ENCODE measurements at places on chromosomes 6 and 20. TPM values are rescaled to one million over a fixed set of nuclear protein-coding genes. Genes with fewer than 3 reads are reported as not detected.
A peak's percentile ranks its signal among the peaks of the same experiment; 100 is the strongest.

PHIP gene
- 2.5 TPM for polyA plus RNA-seq

LRRC73 gene
- polyA plus RNA-seq, result not detected

SLC22A1 gene
- not detected for polyA plus RNA-seq

GPLD1 gene
- 0.52 TPM for polyA plus RNA-seq

IL17F gene
- not detected for polyA plus RNA-seq

SOBP gene
- polyA plus RNA-seq, result 2.4 TPM

KCNG1 gene
- 2.4 TPM for polyA plus RNA-seq

TRIM38 gene
- 10.2 TPM for polyA plus RNA-seq

NHLRC1 gene
- 3.0 TPM for polyA plus RNA-seq

RAET1E gene
- polyA plus RNA-seq, result 0.15 TPM

BACH2 gene
- 5.6 TPM for polyA plus RNA-seq

SLC17A2 gene
- polyA plus RNA-seq, result not detected

XKR7 gene
- polyA plus RNA-seq, result not detected

BCLAF1 gene
- polyA plus RNA-seq, result 17.6 TPM

SCGN gene
- polyA plus RNA-seq, result 8.8 TPM

SLC13A3 gene
- not detected for polyA plus RNA-seq

FAM50B gene
- 8.4 TPM for polyA plus RNA-seq

DNA sequence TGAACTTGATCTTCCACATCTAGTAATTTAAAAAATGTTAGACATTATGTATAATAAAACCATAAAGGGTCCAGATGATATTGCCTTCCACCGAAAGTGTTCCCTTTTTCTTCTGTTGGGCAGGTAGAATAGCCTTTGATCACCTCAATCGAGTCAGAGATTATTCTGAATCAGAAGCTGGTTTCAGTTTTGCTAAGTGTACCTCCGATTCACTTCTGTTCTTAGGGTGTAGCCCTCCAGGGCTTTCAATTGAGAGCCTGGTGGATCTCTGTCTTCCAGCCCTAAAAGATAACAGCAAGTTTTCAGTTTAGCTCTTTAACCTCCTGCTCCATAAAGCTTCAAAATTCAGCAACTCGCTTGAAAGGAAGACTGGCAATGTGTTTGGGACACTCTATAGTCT is 21.1 kb upstream of the AIG1 start:
- DNase-seq, result no peak

GRCh38 chr6:90305800-90306448 is 9.3 kb upstream of the BACH2 start:
- no peak for DNase-seq

DNA sequence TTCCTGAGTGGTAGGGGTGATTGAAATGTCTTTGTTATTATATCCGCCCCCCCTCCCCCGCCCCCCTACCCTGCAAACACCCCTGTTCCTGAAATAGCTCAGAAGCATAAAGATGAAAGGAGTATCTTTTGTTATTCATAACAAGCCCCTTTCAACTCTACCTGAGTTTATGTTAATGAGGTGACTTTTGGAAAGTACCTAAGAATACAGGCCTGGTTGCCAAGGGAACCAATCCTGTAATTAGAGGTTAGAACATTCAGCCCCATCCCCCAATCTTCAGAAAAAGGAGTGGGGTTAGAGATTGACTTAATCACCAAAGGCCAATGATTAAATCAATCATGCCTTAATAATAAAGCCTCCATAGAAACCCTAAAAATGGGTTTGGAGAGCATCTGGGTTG is 979.2 kb upstream of the GJE1 start:
- DNase-seq, result no peak

GRCh38 chr6:36662827-36663256 is 15.7 kb upstream of the CDKN1A start:
- DNase-seq, result no peak

DNA sequence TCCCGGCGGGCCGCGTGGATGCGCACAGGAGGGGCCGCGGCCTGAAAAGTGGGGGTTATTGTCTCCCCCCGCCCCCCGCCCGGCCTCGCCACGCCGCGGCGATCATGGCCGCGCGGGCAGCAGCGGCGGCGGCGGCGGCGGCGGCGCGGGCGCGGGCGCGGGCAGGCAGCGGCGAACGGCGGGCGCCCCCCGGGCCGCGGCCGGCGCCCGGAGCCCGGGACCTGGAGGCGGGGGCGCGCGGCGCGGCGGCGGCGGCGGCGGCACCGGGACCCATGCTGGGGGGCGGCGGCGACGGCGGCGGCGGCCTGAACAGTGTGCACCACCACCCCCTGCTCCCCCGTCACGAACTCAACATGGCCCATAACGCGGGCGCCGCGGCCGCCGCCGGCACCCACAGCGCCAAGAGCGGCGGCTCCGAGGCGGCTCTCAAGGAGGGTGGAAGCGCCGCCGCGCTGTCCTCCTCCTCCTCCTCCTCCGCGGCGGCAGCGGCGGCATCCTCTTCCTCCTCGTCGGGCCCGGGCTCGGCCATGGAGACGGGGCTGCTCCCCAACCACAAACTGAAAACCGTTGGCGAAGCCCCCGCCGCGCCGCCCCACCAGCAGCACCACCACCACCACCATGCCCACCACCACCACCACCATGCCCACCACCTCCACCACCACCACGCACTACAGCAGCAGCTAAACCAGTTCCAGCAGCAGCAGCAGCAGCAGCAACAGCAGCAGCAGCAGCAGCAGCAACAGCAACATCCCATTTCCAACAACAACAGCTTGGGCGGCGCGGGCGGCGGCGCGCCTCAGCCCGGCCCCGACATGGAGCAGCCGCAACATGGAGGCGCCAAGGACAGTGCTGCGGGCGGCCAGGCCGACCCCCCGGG is 637 bp downstream of the ARID1B start:
- peak; percentile 71 for DNase-seq

DNA sequence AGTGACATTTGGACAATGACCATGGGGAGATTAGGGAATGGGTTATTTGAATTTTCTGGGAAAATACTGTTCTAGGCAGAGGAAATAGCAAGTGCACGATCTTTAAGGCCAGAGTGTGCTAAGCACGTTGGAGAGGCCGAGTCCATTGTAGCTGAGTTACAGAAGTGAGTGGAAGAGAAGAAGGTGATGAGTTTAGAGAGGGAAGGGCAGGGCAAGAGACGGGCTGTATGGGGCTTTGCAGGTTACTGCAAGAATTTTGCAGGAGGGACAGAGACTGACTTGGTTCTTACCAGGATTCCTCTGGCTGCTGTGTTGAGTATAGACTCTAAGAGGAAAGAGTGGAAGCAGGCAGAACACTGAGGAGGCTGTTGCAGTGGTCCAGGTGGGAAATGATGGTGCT is 1.1 kb upstream of the NCOA3 start:
- DNase-seq, result no peak

DNA sequence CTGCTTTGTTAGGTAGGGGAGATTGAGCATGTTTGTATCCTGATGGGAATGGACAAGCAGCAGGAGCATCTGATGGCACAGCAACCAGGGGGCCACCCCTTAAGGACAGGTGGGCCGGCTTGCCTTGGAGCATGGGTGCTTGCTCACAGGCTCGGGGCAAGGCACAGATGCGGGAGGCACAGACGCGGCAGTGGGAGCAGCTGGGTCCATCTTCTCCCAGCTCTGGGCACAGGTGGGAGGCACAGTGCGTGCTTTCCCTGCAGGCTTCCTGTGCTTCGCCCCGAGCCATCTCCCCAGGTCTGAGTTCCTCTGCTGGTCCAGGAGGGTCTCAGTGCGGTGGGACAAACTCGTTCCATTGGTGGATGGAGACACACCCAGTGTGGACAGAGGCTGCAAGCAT is 73.6 kb upstream of the BHLHE23 start:
- peak; percentile 51 for DNase-seq

GRCh38 chr6:54112151-54112650 is 958 bp downstream of the MLIP start:
- DNase-seq, result no peak

- DNase-seq, result no peak
These were observed 6.6 kb upstream of the SOX18 start for GRCh38 chr20:64055893-64056638.

DNA sequence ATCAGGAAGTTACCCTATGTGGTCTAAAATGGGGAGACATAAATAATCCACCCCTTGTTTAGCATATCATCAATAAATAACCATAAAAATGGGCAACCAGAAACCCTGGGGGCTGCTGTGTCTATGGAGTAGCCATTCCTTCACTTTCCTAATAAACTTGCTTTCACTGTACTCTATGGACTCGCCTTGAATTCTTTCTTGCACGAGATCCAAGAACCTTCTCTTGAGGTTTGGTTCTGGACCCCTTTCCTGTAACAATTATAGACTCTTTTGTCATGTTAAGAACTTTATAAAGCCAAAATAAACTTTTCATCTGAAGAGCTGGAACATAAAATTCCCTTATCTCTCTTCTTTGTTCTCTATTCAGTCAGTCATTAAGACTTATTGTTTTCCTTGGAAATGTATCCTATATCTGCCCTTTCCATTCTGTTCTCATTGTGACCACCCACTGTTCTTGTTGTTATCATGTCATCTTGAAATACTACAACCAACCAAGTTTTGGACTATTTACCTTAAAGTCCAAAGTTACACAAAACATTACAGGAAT is 29.3 kb upstream of the ZBTB24 start:
- no peak for DNase-seq

- DNase-seq, result no peak
These were observed 329.8 kb upstream of the FLRT3 start for GRCh38 chr20:14667226-14667625.

GRCh38 chr6:16750566-16750965 is 10.7 kb downstream of the ATXN1 start:
- DNase-seq, result no peak

DNA sequence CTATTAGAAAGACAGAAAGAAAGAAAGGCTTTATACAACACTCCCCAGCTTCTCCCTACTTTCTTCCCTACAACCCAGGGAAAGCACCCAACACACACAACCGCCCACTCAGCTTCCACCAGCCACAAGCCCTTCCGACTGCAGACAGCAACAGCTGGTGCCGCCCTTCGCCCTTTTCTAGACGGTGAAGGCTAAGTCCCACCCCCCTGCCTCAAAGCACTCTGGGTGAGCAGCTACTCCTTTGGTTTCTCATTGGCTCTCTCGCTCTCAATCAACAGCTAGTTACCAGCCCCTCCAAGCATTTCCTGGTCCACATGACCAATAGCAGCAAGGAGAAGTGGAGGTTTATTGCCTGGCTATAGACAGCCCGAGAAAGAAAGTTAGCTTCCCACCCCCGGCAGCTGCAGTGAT is 230.1 kb upstream of the MOCS1 start:
- no peak for DNase-seq

- DNase-seq, result no peak
These were observed 71.8 kb downstream of the ASCC3 start for GRCh38 chr6:100809346-100809745.

GRCh38 chr6:35510916-35511561 is 1.7 kb downstream of the TULP1 start:
- no peak for DNase-seq

GRCh38 chr6:152821525-152821924 is 70.9 kb downstream of the VIP start:
- DNase-seq, result no peak

DNA sequence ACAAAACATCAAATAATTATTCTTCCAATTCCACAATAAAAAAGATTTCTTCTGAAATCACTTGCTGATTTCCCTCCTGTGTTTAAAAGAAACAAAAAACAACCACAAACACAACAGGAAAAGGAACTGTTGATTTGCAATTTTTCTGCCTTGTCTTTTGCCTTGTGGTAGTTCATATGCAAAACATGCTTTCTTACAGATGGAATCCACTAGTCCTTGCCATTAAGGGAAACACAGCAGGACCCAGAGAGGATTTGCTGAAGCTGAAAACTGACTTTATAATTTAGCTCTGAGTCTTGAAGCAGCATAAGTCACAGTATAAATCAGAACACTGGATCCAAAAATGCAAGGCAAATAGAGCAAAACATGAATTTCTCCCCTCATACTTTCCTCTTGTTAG is 328.8 kb downstream of the PHF3 start:
- no peak for DNase-seq

- DNase-seq, result peak; percentile 63
These were observed 119.7 kb downstream of the RTN4IP1 start for GRCh38 chr6:106509420-106510089.

GRCh38 chr20:49248301-49248700 is 29.1 kb downstream of the DDX27 start:
- DNase-seq, result no peak

- no peak for DNase-seq
These were observed 11.0 kb downstream of the CST8 start for GRCh38 chr20:23501926-23502325.

GRCh38 chr6:134979142-134979541 is 29.2 kb upstream of the ALDH8A1 start:
- no peak for DNase-seq

GRCh38 chr20:17169585-17170136 is 57.2 kb upstream of the PCSK2 start:
- DNase-seq, result no peak

DNA sequence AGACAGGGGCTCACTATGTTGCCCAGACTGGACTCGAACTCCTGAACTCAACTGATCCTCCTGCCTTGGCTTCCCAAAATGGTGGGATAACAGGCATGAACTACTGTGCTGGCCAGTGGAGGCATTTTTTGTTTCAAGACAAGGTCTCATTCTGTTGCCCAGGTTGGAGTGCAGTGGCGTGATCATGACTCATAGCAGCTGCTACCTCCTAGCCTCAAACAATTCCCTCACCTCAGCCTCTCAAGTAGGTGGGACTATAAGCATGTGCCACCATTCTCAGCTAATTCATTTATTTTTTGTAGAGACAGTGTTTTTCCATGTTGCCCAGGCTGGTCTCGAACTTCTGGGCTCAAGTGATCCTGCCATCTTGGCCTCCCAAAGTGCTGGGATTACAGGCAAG is 17.2 kb downstream of the ENPP3 start:
- DNase-seq, result no peak

- DNase-seq, result no peak
These were observed 6.1 kb downstream of the SMIM28 start for GRCh38 chr6:138383776-138384175.

DNA sequence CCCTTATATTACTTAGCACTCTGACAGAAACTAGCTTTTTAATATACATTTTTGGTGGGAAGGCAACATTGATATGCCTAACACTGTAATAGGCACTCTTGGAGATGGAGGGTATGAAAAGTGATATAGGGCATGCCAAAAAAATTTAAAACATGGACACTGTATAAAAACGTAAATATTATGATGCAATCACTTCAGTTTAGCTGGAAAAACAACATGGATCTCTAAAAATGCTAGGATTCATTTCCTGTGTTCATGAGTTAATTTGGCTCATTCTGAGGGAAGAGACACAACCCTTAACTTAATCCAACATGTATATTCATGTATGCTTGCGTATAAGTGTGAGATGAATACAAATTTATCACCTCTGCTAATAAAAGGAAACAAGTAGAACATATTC is 157.3 kb upstream of the TFAP2D start:
- no peak for DNase-seq

DNA sequence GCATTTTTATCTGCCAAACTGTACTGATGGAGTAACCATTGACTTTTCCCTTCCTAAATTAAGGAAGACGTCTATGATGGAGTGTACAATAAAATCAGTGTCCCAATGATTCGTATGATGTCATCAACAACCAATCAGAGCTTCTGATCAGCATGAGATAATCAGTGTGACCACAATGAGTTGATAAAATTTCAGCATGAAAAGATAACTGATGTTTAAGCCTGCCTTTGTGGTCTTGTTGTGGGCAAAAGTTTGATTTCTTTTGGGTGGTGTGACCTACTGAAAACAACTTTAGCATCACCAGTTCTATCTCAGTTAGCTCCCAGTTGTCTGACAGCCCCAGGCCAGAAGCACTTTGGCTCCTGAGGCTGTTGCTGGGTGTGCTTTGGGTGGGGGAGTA is 3.3 kb downstream of the PCIF1 start:
- DNase-seq, result no peak
